LNCaP clone FGC (cell line): ENCODE measurements at places on chromosomes 4 and X.

GRCh38 chr4:55002431-55002830, 123.0 kb downstream of the KDR start:
- no peak for DNase-seq

GRCh38 chrX:149716632-149717031, 4.8 kb downstream of the MAGEA11 start:
- DNase-seq, result no peak

- no peak for DNase-seq
Measured at GRCh38 chr4:80266253-80266901, at the start of gene FGF5. Gene FGF5 (plus strand): TSS chr4:80266664. CDS start chr4:80266825, 161 bp downstream.

GRCh38 chrX:38886112-38886511, 84.9 kb downstream of the MID1IP1 start:
- no peak for DNase-seq

DNA sequence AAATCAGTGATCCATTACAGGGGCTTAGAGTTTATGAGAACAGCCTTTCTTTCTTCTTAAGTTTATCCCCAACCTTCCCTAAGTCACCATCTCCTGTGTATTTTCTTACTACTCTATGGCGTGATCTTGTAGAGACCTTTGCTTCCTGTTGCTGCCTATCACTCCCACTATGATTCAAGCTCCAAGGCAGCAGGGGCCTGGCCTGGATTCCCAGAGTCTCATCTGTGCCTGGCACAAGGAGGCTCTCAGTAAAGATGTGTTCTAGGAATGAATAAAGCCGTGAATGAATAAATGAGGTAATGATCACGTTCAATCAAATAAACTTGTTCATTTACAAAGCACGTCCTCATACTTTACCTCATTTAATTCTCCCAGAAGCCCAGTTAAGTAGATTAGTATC, 45.4 kb downstream of the CC2D2A start:
- DNase-seq, result no peak

GRCh38 chrX:323721-324628, 5.4 kb upstream of the GTPBP6 start:
- peak; percentile 46 for DNase-seq

DNA sequence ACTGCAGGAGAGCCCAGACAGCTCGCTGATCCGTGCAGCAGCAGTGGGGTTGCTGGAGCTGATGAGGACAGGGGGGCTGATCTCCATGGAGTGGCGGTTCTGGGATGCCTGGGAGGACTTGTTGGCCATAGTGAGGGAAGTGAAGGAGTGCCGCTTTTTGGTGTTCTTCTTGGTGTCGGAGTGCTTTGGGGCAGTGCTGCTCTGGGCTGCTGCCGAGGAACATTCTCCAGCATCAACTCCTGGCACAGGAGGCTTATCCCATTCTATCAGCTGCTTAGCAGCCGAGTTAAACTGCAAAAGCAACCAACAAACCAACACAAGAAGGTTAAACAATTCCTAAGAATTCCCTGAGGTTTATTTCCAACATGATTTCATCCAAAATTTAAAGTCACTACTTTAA, 126.3 kb upstream of the CBR4 start:
- DNase-seq, result no peak

DNA sequence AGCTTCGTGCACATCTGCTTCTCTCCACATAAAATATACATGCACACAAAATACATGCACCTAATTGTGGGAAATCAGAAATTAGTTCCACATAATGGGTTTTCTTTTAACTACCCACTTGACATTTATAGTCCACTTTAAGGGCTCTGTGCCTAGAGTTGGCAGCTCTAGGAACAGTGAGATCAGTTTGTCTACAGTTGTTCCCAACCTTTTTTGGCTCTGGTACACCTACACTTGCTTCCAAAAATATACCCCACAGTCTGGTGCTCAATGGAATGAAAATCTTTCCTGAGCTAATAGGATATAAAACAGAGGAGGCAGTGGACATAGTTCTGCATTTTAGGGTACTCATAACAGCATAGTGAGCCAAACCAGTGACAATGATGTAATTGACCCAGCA, 36.1 kb downstream of the HDAC8 start:
- no peak for DNase-seq

DNA sequence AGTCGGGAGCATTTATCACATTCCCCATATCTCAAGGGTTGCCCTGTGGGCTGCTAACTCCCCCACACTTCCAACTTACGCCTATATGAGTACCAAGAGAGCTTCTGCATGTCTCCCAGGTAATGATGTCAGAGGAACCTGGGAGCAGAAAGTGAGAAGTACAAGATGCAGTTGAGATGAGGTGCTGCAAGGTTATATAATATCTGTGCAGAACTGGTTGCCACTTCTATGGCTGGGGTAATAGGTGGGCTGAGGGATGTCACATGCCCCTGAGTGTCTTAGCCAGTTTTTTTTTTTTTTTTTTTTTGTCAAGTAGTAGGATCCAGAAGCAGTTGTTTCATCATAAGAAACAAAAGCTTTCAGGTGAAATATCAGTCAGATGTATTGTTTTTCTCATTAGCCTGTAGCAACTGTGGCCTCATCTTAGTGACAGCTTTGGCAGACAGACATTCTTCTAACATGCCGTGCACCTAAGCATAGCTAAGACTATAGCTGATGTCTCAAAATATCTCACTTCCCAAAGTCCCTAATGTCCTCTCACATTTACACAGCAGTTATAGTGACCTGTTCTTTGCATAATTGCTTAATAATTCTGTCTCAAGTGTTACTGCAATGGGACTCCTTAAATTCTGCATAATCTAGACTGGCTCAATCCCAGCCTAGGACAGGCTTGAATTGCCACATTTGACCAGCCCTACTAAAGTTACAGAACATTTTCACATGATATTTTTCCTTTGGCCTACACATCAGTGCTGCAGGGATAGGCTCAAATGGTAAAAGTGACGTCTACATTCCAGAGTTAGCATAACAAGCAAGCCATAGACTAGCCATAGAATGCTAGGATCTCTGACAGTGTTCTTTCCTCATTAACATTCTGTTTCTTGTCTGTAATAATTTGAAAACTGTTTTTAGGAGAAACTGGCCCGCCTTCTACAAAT, 17.9 kb upstream of the MAOB start:
- DNase-seq, result no peak
